ENCODE measurements at places on chromosomes 13 and 19. TPM values are rescaled to one million over a fixed set of nuclear protein-coding genes. Genes with fewer than 3 reads are reported as not detected.

The TEX26 gene
- not detected for total RNA-seq

The ZNF256 gene
- total RNA-seq: 3.6 TPM

The NXNL1 gene
- total RNA-seq: not detected

The C1QTNF9 gene
- not detected for total RNA-seq

The SLITRK5 gene
- total RNA-seq: not detected

The ZSCAN5C gene
- total RNA-seq: not detected

The DCT gene
- 0.09 TPM for total RNA-seq

The ANKLE1 gene
- 0.59 TPM for total RNA-seq

The LILRA6 gene
- total RNA-seq: not detected

The SBK3 gene
- not detected for total RNA-seq

The FGF9 gene
- 0.05 TPM for total RNA-seq

The TEX101 gene
- not detected for total RNA-seq

The EBI3 gene
- 0.28 TPM for total RNA-seq

The CCDC159 gene
- 10.4 TPM for total RNA-seq

The SLC1A6 gene
- total RNA-seq: not detected

The CYP4F8 gene
- not detected for total RNA-seq

The RFPL4AL1 gene
- total RNA-seq: not detected

The ZIC2 gene
- total RNA-seq: not detected

The KMT5C gene
- 9.8 TPM for total RNA-seq

The MARK4 gene
- total RNA-seq: 16.3 TPM

The S1PR2 gene
- total RNA-seq: 17.1 TPM

The PINLYP gene
- 0.30 TPM for total RNA-seq

The ZNF440 gene
- 9.8 TPM for total RNA-seq

The KLK12 gene
- not detected for total RNA-seq

The FUT6 gene
- not detected for total RNA-seq

The SOX1 gene
- total RNA-seq: not detected

The FPR1 gene
- 1.6 TPM for total RNA-seq

The MUC16 gene
- not detected for total RNA-seq

The FLT3LG gene
- total RNA-seq: 2.1 TPM

The ZNF85 gene
- 5.0 TPM for total RNA-seq

The CCDC70 gene
- not detected for total RNA-seq

The GRIN3B gene
- 0.59 TPM for total RNA-seq
